Substantia nigra (tissue), 51 donors: ENCODE measurements at places on chromosomes 4 and X.
A peak's percentile ranks its signal among the peaks of the same experiment; 100 is the strongest.

GRCh38 chr4:186189656-186190055, 1.7 kb upstream of the CYP4V2 start:
- no peak for DNase-seq

DNA sequence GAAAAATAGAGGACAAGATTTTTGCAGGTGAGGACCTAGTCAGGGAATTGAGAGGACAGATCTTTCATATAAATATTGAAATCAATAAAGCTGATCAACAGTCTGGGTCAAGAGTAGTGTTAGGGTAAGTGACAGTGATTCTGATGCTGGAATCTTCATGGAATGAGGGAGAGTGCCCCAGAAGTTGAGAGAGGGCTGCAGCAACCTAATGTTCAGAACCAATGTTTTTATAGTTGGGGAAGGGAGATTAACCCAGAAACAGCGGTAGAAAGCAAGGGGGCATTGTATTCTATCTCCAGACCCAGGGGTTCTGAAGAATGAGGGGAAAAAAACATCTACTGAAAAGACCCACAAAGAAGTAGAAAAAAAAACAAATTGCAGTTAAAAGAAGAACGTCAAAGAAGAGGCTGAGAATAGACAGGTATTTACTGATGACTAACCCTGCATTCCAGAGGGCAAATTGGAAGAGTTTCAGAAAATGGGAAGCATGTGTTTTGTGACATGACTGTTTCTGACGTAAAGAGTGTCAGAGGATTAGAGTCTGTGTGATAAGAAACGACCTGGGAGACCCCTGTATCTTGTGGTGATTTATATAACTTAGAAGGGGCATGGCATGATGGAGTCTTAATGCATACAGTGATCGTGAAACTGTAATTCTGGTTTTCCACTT, 819.6 kb upstream of the EPHA5 start:
- no peak for DNase-seq

GRCh38 chrX:13196782-13197181, 123.1 kb downstream of the ATXN3L start:
- no peak for DNase-seq

DNA sequence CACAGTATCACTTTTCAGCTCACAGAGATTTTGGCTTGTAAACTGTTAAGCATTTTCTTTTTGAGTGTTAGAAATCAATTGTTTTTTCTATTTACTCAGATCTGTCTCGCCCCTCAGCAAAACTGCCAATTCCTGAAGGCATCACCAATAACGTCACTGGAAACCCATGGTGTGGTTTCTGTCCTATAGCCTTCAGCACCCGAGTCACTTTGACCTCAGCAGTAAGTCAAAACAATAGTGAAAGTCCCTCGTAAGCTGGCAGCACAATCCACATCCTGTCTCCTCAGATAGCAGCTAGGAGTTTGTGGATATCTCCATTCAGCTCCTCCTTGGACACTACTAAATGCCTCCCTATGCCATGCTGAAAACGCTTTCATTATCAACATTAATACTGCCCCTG, 1787.4 kb upstream of the ADGRL3 start:
- DNase-seq: no peak

DNA sequence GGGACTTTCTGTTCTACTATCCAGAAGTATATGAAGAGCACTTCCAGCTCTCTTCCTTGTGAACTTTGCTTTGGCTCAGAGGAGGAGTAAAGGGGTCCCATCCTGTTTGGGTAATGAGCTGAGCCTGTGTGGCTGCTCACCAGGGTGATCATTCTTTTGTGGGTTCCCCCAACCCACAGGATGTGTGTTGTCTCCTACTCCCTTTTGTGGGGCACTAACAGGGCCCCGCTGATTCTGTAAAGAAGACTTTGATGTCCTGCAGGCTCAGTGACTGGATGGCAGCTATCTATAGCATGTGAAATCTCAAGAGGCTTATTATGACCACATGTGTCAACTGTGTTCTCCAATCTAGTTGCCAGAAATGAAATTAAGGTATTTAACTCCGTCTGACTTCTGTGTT, 40.8 kb downstream of the ZNF518B start:
- no peak for DNase-seq

GRCh38 chrX:13028871-13029636, 15.4 kb downstream of the FAM9C start:
- DNase-seq: no peak

DNA sequence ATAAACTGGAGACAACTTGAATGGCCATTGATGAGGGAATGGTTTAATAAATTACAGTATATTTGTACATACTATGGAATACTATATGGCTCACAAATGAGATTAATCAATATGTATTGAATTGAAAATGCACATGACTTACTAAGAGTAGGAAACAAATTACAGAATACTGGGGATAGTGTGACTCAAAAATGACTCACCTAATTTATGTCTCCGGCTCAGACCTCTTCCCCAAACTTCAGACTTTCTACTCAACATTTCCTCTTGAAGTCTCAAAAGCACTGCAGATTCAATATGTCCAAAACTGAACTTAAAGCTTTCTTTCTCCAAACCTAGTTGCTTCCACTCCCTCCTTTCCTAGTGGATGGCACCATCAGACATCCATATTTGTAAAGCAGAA, 28.8 kb upstream of the GRIA3 start:
- DNase-seq: no peak

DNA sequence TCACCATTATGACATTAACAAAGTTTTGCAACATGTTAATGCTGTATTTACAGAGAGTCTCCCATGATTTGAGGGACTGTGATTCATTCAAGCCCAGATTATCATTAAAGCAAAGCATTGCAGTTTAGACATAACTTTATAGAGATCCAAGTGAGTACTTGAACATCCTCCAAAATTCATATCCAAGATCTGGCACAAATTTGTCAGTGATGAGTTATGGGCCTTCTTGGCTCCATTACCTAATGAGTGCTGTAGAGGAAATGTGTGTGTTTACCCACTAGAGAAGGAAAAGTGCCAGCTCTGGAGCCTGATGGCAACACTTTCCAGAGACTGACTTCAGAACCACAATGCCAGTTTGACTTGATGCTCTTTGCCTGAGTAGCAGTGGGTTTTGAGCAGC, 432.3 kb downstream of the GALNTL6 start:
- DNase-seq: no peak

DNA sequence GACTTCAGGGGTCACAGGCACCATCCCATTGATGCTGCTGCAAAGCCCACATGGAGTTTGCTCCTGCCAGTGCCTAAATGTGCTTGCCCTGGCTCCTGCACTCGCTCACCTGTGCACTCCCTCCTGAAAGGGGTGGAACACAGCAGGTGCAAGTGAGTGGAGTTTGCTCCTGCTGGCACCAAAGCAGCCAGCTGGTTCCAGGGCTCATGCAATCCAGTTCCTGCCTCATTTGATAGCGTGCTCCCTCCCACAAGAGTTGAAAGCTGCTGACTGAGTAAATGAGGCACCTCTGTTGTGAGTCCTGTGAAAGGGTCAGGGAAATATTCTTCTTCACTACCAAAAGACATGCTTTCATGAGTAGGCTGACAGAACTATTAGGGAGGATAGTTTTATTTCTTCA, 30.5 kb downstream of the CXCL8 start:
- DNase-seq: no peak

DNA sequence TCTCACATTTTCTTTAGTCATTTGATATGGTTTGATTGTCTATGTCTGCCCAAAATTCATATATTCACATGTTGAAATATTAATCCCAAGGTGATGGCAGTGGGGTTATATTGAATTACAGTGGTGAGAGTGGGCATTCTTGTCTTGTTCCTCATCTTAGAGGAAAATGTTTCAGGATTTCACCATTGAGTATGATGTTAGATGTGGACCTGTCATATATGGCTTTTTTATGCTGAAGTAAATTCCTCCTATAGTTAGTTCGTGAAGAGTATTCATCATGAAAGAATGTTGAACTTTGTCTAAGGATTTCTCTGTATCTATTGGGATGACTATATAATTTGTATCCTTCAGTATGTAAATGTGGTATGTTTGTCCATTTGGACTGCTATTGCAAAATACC, 512.3 kb upstream of the EPHA5 start:
- DNase-seq: no peak

GRCh38 chr4:37652747-37653527, 33.2 kb downstream of the RELL1 start:
- DNase-seq: no peak

DNA sequence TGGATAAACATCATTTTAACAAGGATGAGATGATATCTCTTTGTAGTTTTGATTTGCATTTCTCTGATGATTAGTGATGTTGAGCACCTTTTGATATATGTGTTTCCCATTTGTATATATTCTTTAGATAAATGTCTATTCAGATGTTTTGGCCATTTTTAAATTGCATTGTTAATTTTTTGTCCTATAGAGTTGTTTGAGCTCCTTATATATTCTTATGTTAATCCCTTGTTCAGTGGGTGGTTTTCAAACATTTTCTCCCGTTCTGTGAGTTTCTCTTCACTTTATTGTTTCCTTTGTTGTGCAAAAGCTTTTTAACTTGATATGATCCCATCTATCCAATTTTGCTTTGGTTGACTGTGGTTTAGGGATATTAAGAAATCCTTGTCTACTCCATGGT, 606.0 kb downstream of the CCSER1 start:
- no peak for DNase-seq

DNA sequence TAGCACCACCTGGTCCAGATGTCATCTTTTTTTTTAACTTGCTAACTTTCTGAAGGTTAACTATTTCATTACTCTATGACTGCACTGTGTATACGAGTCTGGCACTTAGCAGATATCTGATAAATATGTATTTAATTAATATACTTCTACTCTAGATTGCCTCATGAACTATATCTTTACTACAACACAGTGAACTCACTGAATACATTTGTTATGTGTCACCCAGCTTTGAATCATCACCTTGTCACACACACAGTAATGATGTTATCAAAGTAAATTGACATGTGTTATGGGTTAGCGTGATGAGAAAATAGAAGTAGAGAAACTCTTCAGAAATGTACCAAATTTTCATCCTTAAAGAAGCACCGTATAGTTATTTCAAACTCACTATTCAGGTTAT, 419.3 kb upstream of the ADGRL3 start:
- no peak for DNase-seq

DNA sequence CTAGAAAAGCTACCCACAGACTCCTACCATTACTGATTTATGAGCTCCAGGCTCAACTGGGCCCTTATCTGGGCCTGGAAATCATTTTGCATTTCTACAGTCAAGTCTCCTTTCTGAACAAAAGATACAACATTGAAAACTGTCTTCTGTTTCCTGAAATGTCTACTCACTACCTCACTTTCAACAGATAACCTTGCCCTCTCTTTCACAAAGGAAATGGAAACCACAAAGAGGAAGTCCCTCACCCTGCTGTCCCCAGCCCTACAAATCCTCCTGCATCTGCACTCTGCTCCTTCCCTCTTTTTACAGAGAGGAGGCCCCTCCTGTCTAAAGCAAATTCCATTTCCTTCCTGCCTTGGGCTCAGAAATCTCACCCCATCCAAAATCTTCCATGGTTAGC, 24.8 kb upstream of the CYBB start:
- no peak for DNase-seq

GRCh38 chr4:53705151-53705764, 114.0 kb upstream of the LNX1 start:
- no peak for DNase-seq

GRCh38 chrX:84710611-84711010, 208.4 kb upstream of the HDX start:
- no peak for DNase-seq

- no peak for DNase-seq
Observed at GRCh38 chrX:32472364-32472763, 739.0 kb downstream of the DMD start.

- DNase-seq: no peak
Observed at GRCh38 chr4:10441512-10441911, 15.7 kb downstream of the ZNF518B start.

DNA sequence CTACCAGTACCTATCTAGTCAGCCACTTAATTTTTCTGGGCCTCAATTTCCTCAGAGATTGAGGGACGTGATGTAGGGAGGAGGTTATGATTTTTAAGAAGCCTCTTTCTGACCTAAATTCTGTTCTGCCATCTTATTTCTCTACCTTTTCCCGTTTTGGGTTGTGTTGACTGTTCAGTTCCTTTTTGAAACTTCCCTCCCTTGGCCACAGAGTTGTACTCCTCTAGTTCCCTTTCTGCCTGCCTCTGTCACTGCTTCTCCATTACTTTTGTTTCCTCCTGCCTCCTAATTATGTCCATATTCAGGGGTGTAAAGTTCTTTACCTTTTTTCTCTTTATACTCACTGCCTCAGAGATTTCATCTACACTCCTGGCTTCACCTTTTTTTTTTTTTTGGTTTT, 25.4 kb downstream of the CLCN5 start:
- no peak for DNase-seq

DNA sequence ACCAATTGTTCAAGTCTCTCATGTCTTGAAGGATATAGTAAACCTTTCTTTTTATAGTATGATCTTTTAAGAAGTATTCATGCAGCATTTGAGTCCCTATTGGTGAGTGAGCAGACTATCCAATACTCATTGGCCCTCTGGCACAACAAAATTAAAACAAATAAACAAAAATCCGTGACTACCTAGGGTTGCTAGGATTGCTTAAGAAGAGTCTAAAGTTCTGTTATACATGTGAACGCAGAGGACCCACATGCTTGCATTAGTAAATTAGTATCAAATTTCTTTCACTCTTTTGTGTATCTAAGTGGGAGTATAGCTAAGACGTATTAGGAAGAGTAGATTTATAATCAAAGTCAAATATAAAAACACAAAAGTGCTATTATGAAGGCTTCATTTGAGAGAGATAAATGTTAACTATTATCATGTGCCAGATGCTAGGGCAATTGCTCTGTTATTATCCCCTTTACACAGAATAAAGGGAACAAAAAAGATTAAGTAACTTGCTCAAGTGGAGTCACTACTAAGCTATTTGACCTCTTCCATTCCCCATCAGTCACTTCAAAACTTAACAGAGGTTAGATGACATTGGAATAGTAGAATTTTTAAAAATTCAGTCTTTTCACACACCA, 29.2 kb upstream of the LARP1B start:
- DNase-seq: no peak

GRCh38 chr4:46506876-46507275, 116.9 kb upstream of the GABRA2 start:
- DNase-seq: no peak

DNA sequence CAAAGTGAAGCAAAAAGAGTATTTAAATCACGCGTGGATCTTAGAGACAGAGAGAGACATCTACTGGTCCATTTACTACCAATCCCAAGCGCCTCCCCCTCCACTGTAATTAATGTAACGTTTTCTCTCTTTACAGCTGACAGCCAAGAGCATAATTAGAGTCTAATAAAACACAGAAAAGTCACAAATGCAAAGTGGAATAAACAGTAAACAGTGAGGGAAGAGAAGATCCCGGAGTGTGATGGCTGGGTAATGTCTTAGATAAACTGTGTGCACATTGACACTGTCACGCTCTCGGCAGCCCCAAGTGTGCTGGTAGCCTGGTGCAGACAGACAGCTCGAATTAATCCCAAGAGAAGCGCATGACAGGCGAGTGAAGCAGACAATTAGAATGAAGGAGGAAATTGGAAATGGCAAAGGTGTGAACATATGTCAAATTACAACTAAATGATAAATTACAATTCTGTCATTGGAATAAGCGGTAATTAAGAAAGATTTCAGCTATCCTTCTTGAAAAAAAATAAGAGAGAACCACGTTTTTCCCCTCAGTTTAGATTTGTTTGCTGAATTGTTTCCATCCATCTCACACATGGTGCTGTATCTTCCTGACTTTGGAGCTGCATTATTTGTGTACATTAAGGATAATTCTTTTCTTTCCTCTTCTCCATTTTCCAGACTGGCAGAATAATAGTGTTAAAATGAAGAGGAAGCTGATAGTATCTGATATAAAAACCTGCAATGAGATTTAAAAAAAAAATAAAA, 100.1 kb downstream of the CXXC4 start:
- DNase-seq: peak; percentile 48
